Germinal center (tissue), 1 donor: ENCODE measurements at places on chromosomes 7 and 10.
A peak's percentile ranks its signal among the peaks of the same experiment; 100 is the strongest.

DNA sequence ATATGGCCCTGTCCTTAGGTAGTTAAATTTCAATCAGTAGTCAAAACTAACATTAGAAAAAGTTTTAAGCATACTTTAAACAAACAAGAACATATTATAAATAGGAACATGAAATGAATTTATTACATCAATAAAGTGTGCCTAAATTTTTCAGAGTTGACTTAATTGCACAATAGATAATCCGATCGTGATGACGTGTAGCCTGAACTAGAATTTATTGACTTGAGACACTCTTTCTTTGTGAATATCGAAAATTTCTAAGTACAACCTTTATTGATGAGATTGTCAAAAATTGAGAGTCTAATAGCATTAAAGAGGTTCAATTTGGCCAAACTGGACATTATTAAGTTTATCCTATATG is 56.0 kb downstream of the CALD1 start:
- no peak for DNase-seq

DNA sequence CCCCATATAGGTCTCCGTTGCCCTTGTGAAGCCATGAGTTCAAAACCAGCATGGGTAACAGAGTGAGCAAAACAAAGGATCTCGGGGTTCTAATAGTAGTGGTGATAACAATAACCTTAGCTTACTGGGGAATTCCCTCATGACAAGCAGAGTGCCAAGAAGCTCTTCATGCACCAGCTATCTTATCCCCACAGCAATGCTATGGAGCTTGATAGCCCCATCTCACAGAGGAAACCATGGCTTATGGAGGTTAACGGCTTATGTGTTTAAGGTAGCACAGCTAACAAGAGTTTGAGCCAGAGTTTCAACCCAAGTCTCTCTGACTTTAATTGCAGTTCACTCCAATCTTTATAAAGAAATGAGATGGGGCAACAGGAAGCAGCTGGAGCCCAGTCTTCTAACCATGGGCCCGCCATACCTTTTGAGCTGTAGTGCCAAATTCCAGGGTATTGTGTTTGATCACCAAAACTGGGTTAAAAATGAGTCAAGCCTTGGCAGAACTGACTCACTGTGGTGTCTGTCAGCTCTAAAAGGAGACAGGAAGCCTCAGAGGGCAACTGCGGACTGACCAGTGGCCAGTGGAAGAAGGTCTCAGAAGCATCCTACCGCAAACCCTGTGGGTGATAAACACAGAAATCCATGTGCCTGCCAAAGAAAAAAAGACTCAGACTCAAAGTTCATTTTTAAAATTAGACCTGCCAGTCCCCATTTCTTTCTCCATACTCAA is 16.5 kb upstream of the PLAU start:
- DNase-seq = no peak

GRCh38 chr7:111459757-111460280 is 102.5 kb downstream of the IMMP2L start:
- DNase-seq = no peak

DNA sequence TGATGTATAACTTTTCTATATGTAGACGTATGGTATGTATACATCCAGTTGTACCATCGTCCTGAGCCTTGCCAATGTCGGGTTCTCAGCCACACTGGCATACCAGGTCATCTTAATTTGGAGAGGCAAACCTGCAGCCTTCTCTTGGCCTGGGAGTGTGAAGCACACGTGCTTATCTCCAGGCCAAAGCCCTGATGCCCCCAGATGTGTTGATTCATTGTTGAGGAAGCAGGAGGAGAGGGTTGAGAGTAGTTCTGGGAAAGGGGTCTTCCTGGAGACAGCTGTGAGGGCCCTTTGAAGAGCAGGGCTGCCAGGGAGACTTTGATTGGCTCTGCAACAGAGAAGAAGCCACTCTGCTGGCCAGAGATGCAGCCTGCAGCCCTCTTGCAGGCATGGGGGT is 155.6 kb downstream of the ARHGAP21 start:
- DNase-seq = no peak

DNA sequence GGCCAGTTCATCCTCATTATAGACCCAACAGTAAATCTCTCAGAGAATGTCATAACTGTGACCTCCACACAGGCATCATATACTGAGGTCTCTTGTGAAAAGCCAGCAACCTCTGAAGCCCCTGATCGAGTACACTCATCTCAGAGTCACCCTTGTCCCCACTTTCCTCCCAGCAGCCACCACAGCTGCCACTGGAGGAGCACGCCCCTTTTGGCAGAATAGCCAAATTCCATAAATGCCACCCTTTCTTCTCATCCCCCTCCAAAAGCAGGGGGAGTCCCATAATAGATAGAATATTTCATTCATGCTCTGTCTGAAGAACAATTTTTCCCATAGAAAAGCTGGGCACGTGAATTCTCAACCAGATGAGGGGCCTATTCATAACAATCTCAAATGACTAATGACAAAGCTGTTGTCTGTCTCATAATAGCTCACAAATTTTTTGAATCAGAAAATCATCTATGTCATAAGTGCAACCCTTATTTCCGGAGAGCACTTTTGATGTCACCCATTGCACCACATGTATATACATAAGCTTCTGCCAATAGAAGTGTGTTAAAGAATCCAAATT is 47.4 kb downstream of the SGMS1 start:
- no peak for DNase-seq

DNA sequence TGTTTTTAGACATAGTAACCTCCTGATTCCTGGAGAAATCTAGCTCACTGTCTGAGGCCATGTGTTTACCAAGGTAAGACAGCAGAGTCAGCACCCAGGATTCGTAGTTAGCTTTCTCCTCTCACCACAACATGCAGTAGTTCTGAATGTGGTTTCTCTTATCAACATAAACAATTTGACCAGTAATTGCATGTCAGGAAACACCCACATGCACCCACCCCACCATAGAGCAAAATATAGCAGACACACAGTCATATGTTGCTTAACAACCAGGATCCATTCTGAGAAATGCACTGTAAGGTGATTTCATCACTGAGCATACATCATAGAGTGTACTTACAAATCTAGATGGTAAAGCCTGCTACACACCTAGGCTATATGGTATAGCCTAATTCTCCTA is 1004.0 kb downstream of the ANKRD7 start:
- DNase-seq = no peak

GRCh38 chr10:98627711-98628110 is 181.0 kb upstream of the HPS1 start:
- DNase-seq = no peak

- no peak for DNase-seq
Measured at GRCh38 chr10:102240467-102241031, 763 bp downstream of the PITX3 start.

DNA sequence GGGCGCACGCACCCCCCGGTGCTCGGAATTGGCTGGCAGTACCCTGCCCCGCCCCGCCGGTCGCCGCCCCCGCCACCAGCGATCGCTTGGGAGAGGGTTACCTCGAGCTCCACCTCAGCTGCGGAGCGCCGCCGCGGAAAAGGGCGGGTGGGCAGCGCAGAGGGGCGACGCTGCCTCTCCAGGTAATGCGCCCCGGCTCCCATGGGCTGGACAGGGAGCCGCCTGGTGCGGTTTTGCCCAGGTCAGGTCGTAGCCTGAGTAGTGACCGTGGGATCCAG is 1.3 kb downstream of the PFKFB3 start:
- peak; percentile 76 for DNase-seq

GRCh38 chr10:71547876-71548846 is 151.4 kb downstream of the CDH23 start:
- DNase-seq = no peak

GRCh38 chr10:104218751-104219150 is 13.4 kb downstream of the CFAP43 start:
- DNase-seq = no peak

- DNase-seq = no peak
Measured at GRCh38 chr10:112379635-112380296, 5.8 kb downstream of the ACSL5 start.

- no peak for DNase-seq
Measured at GRCh38 chr10:15096661-15097010, 519 bp upstream of the RPP38 start.

GRCh38 chr10:50392966-50393718 is 141.8 kb upstream of the ASAH2 start:
- DNase-seq = no peak

DNA sequence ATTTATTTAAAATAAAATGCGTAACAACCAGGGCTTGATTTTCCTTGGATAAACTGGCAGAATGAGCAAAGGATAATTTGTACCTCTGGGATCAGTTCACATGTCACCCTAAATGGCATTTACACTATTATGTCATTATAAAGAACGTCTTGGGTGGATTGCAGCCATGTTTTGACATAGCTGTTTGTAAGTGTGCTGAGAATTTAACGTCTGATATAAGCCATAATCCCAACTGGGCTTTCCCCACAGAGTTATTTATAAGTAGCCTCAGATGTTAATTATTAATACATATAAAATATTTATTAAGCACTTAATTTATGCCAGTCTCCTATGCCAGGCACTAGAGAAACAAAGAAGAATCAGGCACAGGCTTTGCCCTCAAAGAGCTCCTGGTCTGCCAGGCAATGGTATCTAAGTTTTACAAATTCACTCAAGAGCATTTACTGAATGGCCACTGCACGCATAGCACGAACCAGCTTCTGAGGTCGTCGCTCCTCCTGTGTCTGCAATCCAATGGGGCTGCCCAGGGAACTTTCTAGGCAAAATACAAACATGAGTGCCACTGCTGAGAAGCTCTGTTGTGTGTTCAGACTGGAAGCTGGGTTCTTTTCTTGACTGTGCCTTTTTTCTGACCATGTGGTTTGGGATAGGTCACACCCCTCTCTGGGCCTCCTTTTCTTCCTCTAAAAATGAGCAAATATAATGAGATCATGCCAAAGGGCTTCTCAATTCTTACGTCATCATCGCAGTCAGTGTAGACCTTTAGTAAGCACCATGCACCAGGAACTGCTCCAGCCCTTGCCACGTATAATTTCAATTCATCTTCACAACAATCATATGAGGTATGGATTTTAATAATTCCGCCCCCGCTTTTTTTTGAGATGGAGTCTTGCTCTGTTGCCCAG is 11.3 kb upstream of the CTBP2 start:
- DNase-seq = no peak

DNA sequence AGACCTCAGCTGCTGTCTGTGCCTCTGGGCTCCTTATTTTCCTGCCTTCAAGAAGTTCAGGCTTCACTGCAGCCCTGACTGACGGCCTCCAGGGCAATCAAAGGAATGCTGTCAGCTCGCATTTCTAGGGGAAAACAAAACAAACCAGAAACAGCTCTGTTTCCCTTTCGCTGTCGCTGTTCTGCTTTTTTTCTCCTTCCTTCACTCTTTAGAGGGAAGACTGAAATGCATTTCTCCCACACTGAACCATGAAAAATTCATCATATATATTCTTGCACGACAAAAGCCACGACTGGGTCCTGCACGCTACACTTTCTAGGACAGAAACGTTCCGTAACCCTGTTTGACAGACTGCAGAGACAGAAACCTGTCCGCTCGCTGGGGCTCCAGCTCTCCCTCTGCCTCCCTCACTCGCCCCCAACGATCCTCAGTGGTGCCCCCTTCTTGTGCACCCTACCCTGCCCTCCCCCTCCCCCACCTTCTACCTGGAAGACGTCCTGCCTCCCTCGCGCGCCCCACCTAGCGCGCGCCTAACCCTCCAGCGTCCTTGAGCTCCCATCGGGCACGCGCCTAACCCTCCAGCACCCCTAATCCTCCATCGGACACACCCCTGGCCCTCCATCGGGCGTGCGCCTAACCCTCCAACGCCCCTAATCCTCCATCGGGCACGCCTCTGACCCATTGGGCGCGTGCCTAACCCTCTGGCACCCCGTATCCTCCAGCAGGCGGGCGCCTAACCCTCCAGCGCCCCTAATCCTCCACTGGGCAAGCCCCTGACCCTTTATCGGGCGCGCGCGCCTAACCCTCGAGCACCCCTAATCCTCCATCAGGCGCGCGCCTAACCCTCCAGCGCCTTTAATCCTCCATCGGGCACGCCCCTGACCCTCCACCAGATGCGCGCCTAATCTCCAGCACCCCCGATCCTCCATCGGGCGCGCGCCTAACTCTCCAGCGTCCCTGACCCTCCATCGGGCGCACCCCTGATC is 37.1 kb downstream of the SVOPL start:
- DNase-seq = no peak

GRCh38 chr7:100943693-100944092 is 5.6 kb upstream of the MUC3A start:
- DNase-seq = no peak

DNA sequence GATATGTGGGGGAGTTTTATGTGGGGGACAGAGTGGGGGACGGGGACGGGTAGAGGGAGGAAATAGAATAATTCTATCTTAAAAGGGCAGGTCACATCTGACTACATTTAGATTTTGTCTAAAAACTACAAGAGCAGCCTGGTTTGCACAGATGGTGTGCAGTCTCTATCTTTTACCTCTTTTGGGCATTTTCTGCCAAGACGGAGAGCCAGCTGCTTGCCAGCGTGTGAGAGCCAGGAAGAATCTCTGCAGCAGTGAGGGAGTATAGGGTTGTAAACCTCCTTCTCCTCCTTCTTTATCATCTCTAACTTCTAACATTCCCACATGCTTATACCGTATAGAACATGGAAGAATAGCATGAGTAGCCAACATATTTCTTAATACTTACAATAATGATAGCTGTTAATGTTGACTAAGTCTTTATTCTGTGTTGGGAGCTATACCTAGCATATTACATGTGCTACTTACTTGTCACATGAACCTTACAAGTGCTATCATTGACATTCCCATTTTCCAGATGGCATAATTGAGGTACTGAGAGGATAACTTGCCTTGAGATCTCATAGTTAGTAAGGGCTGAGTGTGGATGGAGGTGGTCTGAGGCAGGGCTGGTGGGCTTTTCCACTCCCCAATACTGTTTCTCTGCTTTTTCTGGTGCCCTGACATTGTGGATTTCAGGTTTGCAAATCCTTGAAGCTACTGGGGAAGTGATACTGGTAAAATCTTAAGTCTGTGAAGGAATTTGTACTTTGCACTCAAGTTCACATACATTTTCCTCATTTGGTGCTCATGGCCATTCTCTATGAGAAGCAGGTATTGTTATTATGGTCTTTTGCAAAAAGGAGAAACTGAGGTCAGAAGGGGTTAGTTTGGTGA is 1.1 kb downstream of the ENTPD1 start:
- DNase-seq = peak; percentile 35

GRCh38 chr7:70322856-70323255 is 724.6 kb downstream of the AUTS2 start:
- no peak for DNase-seq

- no peak for DNase-seq
Measured at GRCh38 chr10:30974355-30974754, 57.3 kb downstream of the ZNF438 start.
